ENCODE measurements at places on chromosomes 12 and 14.

- no peak for DNase-seq
These were observed 68.4 kb upstream of the BCAT1 start for GRCh38 chr12:25017336-25017735.

DNA sequence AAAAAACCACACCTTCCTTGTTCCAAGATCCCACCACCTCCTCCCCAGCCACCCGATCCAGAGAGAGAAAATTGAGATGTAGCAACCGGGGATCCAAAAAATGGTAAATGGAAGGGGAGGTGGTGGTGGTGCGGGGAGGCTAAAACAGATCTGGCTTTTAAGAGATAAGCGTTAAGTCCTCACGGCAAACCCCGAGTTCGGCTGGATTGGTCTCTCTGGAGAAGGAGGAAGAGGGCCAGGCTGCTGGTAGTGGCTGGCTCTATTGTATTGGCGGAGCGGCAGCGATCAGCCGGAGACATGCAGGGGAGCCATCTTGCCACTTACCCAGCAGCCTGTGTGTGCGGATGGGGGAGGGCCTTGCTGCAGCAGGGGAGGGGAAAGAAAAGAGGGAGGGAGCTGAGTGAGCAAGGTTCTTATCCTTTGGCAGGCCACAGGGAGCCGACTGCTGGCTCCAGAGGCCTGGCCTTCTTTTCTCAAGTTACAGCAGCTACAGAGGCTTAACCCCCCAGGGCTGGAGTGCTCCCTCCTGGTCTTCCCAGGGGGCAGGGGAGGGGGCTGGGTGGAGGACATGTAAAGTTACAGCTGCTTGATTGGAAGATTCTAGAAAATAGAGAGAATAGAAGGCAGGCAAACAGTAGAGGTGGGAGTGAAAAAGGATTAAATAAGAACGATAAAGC lies 14.1 kb upstream of the CDH24 start:
- peak; percentile 90 for DNase-seq

- no peak for DNase-seq
These were observed 68.9 kb downstream of the DDX51 start for GRCh38 chr12:132075026-132075713.

DNA sequence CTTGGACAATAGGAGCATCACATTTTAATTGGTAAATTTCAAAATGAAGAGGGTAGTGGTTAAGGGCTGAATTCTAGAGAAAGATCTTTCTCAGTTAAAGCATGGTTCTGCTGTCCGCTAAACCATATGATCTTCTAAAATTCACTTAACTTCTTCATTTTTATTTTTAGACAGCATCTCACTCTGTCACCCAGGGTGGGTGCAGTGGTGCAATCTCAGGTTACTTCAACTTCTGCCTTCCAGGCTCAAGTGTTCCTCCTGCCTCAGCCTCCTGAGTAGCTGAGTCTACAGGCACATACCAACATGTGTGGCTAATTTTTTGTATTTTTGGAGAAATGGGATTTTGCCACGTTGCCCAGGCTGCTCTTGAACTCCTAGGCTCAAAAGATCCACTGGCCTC lies 226.7 kb upstream of the ABCD2 start:
- no peak for DNase-seq

DNA sequence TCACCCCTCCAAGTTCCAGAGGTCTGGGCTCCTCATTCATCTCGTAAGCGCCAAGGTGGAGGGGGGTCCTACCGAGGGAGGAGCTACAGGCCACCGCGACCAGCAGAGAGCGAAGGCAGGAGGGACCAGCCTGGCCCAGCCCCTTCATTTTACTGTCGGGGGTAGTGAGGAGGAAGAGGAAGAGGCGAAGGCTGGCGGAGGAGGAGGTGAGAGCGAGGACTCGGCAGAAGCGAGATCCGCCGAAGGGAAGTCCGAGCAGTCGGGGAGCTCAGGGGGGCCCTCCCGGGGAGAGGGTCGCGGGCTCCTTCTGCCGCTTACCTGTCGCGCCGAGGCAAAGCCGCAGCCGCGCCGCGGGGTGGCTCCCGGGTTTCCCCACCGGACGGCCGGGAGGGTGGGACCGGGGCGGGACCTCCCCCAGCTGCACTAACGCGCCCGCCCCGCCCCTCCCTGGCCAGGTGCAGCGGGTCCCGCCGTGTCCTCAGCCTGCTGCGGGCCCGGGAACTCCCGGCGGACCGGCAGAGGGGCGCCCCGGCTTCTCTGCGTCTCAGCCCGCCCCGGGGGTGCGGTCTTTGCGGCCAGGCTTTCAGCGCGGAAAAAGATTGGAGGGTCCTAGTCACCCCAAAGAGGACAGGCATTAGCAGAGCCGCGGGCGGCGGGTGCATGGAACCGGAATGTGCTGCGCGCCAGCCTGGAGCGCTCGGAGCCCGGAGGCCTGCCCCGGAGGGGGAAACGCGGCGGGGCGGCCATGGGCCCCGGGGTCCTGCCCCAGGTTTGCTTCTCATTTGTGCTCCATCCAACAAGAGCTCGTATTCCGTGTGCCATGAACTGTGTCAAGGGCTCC lies at the start of gene GALNT6:
Gene GALNT6 (minus strand): TSS at position 124 of the 841 bp plus-strand sequence. CDS start 11,625 bp downstream, outside the sequence.
- DNase-seq = peak; percentile 92

- no peak for DNase-seq
These were observed 61.9 kb downstream of the ABCC9 start for GRCh38 chr12:21879312-21879711.

DNA sequence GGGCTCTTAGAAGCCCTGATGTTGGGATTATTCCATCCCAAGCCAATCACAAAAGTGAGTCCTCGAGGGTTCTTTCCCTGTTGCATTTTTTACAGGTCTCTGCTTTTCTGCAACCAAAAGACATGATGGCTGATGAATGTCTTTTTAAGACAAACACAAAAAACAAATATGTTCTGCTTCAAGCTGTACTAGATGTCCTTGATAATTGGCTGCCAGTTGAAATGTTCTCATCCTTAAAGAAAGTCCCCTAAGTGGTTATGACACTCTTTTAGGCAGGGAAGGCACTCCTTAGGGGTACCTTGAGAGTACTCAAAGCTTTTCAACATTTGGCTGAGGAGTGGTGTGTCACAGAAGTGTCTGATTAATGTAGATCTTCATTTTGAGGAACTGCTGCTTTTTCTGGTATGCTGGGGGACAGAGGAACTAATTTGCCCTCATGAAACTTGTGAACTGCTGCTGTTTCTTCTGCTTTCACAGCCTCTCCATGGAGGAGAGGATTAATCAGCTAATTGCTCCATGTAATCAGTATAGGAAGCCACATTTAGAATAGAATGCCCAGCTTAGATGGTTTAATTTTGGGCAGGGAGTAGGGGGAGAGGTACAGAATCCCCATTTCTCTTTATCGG lies 22.8 kb upstream of the IGF1 start:
- DNase-seq = no peak

- no peak for DNase-seq
These were observed 188.7 kb downstream of the KITLG start for GRCh38 chr12:88391556-88391955.

GRCh38 chr12:68950511-68950910 lies 17.5 kb upstream of the CPM start:
- DNase-seq = no peak

- DNase-seq = no peak
These were observed 1002.2 kb upstream of the FLRT2 start for GRCh38 chr14:84527706-84528105.

DNA sequence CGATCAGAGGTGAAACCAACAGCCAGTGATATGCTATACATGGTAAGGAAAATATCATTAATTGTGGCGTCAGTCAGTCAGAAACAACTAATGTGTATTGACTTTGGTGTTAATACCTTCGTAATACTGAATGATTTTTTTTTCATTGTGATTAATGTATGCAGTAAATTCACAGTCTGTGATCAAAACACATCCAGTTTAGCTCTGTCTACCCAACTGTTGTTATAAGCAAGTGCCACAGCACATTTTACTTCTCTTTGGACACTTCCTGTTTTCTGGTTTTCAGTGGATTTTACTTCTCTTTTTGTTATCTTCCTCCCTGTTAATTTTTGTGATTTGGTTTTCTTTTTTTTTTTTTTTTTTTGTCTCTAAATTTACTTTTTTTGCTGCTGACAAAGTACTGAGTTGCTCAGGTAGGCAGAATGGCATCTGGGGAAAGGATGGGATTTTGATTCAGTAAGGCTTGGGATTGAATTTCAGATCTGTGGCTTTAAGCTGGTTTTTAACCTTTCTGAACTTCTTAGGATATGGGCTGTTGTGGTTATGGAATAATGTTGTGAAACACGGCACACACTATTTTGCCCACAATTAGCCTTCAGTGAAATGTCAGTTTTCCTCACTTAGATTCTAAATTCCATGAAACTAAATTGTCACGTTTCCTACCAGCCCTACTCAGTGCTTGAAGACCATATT lies 604 bp downstream of the GLIPR1 start:
- DNase-seq = no peak

DNA sequence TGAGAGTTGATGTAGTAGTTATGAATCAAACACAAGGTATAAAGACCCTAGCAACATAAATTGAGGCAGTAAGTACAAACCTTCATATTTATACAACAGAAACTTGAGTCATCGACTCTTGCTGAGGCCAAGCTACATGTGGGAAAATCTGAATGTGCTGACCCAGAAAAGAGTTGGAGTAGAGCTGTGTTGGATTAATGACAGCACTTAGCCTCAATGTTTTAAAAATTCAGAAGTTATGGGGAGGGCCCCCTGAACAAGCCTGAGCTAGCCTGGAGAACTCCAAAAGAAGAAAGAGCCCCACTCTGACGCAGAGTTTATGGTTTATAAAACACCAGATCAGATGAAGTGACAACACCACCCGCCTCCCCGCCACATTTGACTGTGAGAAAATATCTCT lies 100.0 kb downstream of the DUSP6 start:
- DNase-seq = no peak

DNA sequence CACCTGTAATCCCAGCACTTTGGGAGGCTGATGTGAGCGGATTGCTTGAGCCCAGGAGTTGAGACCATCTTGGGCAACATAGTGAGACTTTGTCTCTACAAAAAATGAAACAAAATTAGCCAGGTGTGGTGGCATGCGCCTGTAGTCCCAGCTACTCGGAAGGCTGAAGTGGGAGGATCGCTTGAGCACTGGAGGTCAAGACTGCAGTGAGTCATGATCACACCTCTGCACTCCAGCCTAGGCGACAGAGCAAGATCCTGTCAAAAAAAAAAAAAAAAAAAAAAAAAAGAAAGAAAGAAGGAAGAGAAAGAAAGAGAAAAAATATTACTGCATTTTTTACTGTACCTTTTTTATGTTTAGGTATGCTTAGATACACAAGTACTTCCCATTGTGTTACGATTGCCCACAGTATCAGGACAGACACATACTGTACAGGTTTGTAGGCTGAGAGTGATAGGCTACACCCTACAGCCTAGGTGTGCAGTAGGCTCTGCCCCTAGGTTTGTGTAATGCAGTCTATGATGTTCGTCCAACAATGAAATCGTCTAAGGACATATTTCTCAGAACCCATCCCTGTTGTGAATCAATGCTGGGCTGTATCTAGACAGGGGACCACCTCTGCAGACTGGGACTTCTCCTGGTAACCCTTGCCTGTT lies 160.4 kb upstream of the PWP1 start:
- DNase-seq = no peak

DNA sequence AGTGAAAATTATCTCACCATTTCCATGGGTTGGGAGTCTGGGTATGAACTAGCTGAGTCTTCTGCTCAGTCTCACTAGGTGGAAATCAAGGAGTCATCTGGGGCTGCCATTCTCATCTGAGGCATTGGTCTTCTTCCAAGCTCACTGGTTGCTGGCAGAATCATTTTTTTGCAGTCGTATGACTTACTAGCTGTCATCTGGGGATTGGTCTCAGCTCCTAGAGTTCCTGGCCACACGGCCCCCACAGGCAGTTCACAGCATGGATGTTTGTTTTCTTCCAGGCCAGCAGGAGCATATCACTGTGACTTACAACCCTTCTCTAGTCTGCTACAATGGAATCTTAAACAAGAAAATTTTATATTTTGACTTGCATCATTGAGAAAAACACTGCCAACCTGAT lies 18.6 kb upstream of the OR10AD1 start:
- no peak for DNase-seq

DNA sequence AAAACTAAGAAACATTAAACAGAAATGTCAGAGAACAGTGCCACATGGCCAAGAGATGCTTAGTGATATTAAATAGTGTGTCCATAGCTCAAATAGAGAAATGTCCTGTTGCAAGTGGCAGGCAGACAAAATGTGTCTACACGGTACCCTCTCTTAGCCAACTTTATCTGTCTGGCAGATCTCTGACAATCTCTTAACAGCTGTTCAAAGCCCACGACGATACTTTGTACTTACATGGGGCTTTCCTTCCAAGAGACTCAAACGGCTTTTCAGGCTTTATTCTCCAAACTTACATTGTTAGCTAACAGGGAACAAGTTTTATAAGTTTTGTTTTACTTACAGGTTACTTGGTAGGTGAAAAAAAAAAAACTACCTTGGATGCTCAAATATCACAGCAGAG lies 45.6 kb downstream of the ARMH4 start:
- DNase-seq = no peak

- DNase-seq = no peak
These were observed 25.5 kb downstream of the TRHDE start for GRCh38 chr12:72297666-72298065.

GRCh38 chr14:36194663-36195062 lies 18.1 kb upstream of the PTCSC3 start:
- no peak for DNase-seq

- DNase-seq = no peak
These were observed 144.0 kb upstream of the PLEKHG7 start for GRCh38 chr12:92558806-92559205.

GRCh38 chr12:120075034-120075616 lies 41.4 kb downstream of the RAB35 start:
- DNase-seq = no peak

DNA sequence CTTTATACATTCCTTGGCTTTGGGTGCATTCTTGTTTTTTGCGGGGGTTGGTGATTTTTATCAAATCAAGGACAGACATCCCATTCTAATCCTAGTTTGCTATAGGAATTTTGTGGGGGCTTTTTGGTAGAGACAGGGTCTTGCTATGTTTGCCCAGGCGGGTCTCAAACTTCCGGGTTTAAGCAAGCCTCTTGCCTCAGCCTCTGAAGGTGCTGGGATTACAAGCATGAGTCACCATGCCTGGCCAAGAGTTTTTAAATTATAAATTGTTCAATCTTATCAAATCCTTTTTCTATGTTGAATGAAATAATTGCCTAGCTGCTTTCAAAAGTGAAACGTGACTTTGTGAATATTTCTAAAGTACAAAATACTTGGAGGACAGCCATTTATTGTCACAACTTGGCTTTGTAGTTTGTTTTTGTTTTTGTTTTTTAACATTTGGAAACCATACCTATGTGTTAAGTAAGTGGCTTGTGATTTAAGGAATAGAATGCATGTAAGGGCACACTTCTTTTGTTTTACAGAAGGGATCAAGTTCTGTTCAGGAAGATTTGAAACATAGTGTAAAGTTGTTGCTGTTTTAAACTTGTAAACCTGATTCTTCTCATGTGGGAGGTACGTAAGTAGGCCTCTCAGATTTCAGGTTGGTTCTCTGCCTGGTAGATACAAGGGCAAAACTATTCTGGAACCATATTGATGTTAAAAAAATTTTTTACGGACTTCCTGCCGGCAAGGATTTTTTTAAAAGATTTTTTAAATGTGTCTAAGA lies 13.4 kb downstream of the MARK3 start:
- no peak for DNase-seq

All from Caco-2 (cell line).